B cell (primary cell): ENCODE measurements at places on chromosomes 5 and 9.

DNA sequence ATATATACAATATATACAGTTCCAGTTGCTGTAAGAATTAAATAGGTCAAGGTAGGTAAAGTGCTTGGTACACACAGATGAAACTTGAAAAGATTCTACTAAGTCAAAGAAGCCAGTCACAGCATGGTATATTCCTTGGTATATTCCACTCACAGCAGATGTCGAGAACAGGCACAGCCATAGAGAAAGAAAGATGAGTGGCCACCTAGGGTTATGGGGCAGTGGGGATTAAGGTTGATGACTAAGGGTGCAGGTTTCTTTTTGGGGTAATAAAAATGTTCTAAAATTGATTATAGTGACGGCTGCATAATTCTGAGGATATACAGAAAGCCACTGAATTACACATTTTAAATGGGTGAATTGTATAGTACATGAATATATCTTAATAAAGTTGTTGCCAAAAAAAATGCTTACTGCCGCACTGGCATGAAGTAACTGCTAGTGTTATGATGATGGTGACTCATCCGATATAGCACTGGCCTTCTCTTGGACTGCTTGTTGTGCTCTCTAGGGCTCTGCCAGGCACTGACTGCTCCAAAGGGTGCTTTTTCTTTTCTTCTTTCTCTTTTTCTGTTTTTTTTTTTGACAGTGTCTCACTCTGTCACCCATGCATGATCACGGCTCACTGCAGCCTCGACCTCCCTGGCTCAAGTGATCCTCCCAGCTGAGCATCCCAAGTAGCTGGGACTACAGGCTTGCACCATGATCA lies 23.5 kb downstream of the TBC1D2 start:
- no peak for DNase-seq

- peak; percentile 52 for DNase-seq
Observed at GRCh38 chr9:136327304-136327974, at the start of gene GPSM1. TSS of gene GPSM1 (plus strand) at chr9:136327539. CDS start at chr9:136327696, 157 bp downstream.

- no peak for DNase-seq
Observed at GRCh38 chr5:110769000-110769681, 30.3 kb downstream of the SLC25A46 start.

- DNase-seq: no peak
Observed at GRCh38 chr5:82605441-82605973, 327.4 kb upstream of the RPS23 start.

DNA sequence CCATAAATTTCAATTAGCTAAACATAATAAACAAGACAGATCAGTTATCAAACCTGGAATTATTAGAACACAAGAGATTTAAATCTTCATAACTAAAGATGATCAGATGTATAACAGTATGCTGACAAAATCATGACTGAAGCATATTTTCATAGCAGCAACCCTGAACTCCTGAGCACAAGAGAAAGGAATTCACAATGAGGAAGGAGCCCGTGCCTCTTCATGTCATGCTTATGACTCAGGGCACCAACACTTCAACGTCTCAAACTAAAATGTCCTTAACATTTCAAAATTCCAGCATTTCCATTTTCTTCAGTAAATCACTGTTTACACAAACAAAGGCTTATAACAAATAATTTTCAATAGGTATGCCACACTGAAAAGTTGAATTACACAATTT lies 6.7 kb downstream of the AP3B1 start:
- DNase-seq: no peak

DNA sequence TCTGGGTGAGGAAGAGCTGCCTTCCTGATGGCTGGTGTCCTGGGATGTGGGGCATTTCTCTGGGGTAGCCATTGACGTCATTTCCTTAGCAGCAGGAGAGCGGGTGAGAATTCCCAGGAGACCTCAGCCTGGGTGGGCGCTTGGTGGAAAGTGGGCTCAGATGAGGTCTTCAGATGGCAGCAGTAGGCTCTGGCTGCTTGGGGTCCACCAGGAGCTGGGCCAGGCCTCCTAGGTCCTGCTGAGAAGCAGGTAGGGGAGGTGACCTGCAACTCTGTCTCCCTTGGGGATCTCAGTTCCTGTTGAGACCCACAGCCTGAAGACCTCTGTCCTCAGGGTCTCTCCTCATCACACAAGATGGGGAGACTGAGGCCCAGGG lies 31.5 kb downstream of the FAM163B start:
- DNase-seq: no peak

DNA sequence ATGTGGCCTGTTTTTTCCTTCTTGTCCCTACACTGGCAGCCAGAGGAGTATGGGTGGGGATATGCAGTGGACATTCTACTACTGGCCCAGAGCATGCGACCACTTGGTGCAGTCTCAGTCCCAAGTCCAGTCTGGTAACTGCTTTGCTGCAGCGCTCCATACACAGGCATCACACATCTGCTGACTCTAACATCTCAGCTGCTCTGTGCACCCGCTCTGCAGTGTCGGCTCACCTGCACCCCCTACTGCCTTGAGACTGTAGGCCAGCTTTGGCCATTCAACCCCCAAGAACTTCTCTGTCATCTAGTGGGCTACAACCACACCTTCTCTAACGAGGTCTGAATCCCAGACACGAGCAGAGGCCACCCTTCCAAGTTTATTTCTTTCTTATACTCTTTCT lies 46.4 kb upstream of the SLCO6A1 start:
- DNase-seq: no peak

DNA sequence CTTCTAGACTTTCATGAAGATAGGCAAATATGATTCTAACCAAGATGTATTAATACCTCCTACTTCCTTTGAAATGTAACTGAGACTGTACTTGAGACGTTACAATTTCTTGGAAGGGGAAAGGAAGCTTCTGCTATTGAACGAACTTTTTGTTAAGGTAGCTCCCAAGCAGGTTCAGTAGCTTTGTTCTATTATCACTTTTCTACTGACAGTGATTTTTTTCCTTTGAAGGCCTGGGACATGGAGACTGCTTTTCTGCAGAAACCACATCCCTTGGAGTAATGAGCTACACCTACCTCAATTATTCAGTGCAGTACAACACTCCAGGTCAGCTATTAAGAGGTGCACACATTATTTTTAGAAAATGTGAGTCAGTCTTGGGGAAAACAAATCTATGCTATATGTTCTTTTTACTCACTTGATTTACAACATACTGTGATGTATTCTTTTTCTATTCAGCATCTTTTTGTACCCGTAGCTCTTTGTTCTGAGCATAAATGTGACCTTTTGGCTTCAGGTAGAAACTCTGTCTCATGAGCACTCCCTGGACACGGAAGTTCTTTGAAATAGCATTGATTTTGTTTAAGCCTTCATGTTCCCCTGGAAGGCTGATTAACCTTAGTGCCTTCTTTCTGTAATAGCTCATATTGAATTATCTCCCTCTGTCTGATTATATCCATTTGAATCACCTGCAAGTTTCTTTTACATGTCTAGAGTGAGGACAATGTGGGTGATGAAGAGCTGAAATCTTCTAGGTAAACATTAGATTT lies 56.5 kb upstream of the CDKN2B start:
- no peak for DNase-seq

- DNase-seq: no peak
Observed at GRCh38 chr9:99606296-99606695, 215.4 kb upstream of the NR4A3 start.
